ENCODE measurements at places on chromosomes 5 and 9.
A peak's percentile ranks its signal among the peaks of the same experiment; 100 is the strongest.

DNA sequence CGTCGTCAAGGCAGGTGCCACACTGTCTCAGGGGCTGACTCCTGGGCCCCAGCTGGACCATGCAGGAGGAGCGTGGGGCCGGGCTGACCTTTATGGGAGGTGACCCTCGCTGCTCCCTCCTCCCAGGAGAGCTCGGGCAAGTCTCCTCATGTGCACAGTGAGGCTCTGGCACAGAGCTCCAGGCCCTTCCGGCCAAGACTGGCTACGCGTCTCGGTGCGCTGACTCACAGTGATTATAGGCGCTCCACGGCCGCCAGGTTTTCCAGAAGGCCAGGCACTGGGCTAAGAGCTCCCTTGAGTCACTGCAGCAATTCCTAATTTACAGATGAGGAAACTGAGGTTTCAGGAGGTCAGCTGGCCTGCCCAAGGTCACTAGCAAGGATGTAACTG lies 47.4 kb downstream of the VAV2 start:
- no peak for DNase-seq

DNA sequence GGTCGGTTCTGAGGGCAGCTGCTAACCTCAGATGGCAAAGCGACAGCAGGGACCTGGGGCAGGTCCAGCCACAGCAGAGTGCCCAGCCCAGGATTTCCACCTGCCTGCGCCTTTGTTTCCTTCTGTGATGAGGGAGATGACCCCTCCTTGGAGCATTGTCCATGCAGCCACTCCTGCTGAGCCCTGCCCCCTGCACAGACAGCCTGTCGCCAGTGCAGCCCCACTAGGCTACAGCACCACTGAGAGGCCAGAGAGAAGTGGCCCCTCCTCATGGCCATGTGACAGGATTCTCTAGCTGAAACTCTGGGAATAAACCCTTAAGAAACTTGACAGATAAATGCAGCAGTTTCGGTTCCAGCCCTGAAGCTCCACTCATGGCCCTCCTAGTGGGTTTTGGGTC lies 10.5 kb upstream of the MRNIP start:
- no peak for DNase-seq

GRCh38 chr9:112885324-112885723 lies 5.4 kb downstream of the SLC46A2 start:
- DNase-seq, result no peak

GRCh38 chr9:5352637-5353248 lies 13.1 kb upstream of the RLN1 start:
- no peak for DNase-seq

DNA sequence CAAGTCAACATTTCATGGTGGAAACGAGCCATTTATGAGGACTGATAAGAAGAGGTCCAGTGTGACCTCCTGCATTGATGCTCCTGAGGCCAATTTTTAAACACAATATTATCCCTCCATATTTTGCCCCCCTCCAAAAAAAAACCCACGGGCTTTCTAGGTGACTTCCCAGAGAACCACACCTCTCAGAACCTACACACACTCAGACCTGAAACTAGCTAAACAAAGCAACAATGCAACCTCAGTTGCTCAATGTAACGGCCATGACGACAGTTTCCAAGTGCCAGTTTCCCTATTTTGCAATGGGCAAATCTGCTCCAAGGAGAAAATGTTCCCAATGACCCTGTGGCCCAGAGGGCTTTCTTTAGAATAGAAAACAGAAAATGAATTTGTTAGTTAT lies 3.5 kb downstream of the NRG2 start:
- no peak for DNase-seq

DNA sequence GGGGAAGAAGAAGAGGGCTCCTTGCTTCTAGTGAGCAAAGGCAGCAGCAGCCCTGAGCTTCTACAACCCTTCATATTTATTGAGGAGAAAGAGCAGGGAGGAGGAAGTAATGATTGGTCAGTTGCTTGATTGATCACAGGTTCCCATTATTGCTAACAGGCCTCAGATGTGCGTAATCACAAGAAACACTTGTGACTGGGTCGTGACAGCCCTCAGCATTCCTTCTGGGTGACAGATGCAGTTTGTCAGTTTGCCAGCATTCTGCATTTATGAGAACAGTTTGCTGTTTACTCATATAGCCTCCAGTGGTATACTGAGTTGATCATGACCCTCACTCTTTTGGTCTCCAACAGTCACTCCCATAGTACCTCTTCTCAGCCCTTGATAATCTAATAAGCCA lies 111.5 kb upstream of the TNC start:
- DNase-seq, result no peak

GRCh38 chr9:78023003-78023741 lies 8.4 kb downstream of the GNAQ start:
- peak; percentile 47 for DNase-seq

DNA sequence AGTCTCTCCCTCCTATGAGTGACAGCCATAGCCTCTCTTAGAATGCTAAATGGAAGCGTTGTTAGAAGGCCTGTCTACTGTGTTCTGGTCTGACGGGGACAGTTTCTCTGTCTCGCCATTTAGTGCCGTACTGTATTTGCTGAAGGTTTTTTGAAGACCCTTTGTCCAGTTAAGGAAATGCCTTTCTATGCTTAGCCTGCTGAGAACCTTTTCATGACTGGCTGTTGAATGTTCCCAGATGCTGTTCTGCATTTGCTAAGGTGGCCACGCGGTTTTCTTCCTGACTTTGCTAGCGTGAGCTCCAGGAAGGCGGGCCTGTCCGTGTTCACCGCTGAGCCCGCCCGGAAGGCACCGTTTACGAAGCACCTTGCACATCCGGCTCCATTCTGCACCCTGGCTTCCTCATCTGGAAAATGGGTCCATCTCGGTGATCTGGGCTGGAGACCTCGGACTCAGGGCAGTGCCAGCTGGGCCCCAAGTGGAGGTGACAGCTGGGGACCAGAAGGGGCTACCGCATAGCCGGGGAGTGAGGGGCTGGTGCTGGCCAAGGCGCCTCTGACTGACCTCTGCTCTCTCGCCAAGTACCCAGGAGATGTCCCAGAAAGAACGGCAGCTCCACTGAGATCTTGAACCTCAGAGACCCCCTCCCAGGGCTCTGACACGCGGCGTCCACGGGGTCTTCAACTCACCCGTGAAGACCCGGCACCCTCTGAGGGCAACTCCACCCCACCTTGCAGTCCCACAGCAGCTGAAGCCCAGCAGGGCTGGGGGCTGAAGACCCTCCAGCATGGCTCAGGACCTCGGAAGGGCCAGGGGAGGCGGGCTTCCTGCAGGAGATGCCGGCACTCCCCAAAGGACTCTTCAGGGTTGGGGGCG lies 52.5 kb upstream of the NKD2 start:
- no peak for DNase-seq

GRCh38 chr5:177968661-177969211 lies 27.3 kb downstream of the PROP1 start:
- no peak for DNase-seq

GRCh38 chr5:94863951-94864350 lies 245.5 kb downstream of the SLF1 start:
- no peak for DNase-seq

DNA sequence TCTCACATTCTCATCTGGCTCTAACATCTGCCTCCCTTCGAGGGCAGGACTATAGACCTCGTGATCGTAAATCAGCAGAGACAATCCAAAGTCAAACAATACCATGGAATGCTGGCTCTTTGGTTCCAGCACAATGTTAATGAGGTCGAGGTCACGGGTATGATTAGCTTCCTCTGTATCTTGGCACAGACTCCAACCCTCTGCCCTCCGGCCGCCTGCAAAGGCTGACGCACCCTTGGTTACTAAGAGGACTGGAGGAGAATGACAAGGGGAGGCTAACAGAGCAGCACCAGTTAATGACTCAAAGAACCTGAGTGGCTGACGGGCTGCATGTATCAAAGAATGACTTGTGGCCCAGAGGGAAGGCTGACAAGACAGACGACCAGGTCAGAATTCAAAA lies 10.1 kb downstream of the LHFPL2 start:
- DNase-seq, result peak; percentile 68

- DNase-seq, result no peak
Observed at GRCh38 chr5:169424670-169425378, 123.9 kb upstream of the SLIT3 start.

- DNase-seq, result no peak
Observed at GRCh38 chr9:91882627-91883026, 67.4 kb downstream of the ROR2 start.

- DNase-seq, result no peak
Observed at GRCh38 chr9:32500768-32501167, 25.2 kb downstream of the RIGI start.

GRCh38 chr9:102740578-102740977 lies 254.6 kb upstream of the CYLC2 start:
- DNase-seq, result no peak

DNA sequence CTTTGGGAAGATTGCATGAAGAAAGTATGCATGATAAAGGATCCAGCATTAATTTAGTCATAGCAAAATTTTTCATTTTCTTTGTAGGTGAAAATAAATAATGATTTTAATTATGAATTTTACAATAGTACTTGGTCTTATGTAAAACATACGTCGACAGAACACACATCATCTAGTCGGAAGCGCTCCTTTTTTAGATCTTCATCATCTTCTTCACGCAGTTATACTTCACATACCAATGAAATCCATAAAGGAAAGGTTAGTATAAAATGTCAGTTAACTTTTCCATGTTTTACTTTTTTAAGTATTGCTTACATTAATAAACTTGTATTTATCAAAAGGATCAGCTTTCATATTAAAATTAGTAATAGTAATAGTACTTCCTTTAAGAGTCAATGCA lies 35.8 kb downstream of the C7 start:
- DNase-seq, result no peak

- peak; percentile 30 for DNase-seq
Observed at GRCh38 chr9:96417051-96417586, 1.1 kb downstream of the ZNF367 start.

DNA sequence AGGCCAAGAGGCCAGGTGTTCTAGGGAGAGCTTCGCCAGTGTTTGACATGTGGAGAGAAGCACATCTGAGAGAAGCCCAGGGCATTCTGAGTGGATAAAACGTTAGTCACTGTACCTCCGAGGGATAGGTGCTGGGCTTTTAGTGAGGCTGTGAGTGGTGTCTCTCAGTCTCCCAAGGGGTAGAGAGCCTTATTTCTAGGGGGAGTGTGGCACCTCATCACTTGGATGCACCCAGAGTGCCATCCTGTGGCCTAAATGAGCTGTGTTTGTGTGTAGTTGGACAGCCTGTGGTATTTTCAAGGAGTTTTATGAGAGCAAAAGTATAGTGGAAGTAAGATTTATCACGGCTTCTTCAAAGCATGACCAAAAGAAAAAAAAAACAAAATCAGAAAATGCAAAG lies 1046.9 kb upstream of the WWC1 start:
- DNase-seq, result no peak

- DNase-seq, result no peak
Observed at GRCh38 chr5:128199104-128199503, 115.5 kb downstream of the SLC12A2 start.

DNA sequence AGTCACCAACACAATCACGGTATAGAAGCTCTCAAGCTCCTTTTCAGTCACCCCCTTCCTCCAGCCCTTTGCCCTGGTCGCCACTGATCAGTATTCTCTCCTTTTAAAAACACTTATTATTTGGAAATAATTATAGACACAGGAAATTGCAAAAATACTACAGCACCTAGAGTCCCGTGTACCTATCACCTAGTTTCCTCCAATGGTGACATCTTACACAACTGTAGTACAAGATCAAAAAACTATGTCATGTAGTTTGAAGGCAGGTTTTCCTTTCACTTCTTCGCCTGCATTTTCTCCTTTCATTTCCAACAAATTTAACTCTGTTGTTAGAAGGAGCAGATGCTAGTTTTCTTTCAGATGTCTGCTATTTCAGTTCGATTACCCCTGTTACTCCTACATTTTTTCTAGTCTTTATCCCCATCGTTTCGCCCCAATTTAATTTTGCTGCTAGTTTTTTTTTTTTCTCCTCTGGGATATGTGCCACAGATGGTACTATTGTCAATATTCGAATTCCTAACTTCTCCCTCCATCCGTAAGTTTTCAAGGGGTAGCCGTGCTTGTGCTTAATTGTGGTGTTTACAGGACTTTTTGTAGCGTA lies 612 bp upstream of the ATG10 start:
- no peak for DNase-seq

DNA sequence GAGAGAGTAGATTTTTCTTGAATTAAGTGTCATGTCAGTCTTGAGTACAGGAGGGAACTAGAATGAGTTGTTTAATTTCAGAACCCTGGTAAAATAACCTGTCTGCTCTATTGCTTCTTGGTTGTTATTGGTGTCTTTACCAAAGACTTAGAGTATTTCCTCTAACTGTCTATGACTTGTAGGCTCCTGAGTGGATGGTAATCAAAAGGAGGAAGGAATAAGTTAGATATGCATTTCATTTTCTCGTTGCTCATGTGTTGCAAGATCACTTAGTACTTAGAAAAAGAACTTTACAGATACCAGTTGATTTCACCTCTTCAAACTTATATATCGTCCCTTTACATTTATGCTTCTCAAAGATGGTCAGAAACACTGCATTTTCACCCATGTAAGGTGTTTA lies 31.1 kb downstream of the UHRF2 start:
- DNase-seq, result no peak

- DNase-seq, result no peak
Observed at GRCh38 chr5:14321936-14322335, 178.8 kb downstream of the TRIO start.

DNA sequence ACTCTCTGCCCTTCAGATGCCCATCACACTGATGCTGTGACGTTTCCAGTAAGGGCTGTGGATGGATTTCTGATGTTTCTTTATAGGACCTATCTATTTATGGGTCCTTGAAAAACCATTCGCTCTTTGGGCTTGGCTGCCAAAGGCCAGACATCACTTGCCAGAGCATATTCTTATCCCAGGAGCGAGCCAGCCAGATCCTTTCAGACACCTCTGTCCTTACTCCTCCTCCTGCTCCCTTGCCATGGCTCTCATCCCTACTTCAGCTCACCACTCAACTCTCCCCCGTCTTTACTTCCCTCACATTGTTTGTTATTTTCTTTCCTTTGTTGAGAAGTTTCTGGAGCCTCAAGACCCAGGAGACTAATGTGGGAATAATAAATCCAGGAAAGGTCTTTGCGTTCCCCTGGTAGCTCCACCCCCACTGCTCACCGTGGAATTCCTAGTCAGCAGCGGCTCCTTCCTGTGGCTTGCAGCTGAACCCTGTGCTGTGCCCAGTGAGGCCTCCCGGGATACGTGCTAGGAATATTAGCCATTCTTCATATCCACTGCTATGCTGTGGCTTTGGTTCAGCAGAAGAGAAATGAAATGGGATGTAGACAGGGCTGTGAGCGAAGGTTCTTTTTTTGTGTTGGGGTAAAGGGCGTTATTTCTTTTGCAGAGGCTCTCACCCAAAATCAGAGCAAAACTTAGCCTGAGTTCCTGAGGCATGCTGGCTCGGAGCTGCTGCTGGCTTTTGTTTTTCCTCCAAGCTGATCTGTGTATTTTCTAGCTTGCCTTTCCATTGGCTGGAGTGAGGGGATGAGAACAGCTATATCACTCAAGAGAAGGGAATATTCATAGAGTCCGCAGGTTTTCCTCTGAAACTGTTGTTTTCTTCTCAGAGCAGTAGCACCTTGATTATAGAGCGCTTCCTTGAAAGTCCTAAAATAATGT lies 171.1 kb downstream of the SAXO1 start:
- DNase-seq, result peak; percentile 13

- DNase-seq, result no peak
Observed at GRCh38 chr5:32024751-32025150, 149.4 kb downstream of the GOLPH3 start.

All from AG04450 (cell line).